ENCODE measurements at places on chromosomes 13 and 19.

DNA sequence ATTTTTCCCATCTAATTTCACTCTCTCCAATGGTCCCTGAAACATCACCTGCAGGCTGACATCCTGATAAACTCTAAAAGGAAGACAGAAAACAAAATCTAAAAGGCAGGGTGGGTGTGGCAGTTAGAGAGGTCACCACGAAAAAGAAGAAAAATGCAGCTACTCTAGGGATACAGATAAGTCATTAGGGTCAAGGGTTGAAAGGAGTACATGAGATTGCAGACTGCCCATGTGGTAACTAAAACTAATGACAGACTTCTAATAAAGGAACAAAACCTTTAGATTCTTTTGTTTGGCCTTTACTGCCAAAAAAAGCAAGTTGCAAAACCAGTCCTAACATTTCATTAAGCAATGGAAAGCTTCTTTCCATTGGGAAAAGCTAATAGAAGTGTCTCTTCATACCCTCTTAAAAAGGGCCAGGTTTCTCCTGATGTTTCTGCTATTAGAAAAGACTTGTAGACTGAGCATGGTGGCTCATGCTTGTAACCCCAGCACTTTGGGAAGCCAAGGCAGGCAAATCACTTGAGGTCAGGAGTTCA is 31.0 kb downstream of the THSD1 start:
- DNase-seq, result no peak

DNA sequence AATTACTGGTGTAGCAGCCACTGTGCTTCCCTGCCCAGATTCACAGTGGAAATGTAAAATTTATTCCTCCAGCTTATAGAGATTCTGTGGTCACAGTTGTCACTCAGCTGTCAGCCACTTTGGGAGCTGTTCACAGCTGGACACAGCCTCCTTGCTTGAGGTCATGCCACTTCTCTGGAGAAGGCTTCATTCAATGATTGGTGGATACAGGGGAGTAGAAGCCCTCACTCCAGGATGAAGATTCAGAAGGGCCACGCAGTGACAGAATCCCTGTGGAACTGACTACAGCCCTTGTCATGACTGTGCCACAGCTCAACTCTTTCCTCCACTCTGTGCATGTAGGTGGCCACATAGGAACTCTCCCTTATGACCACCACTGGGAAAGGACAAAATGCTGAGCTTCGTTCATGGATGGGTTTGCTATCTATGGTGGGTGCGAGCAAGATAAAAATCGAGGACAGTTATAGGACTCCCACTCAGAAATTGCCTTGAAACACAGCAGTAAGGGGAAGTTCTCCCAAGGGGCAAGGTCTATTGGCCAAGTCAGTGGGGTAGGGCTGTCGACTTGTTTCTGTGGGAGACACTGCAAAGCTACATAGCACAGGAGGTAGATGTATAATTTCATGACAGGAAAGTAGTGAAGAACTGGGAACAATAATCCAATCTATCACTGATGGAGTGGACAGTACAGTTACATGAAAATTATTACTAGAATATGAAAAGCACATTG is 98.7 kb downstream of the CCNA1 start:
- no peak for DNase-seq

DNA sequence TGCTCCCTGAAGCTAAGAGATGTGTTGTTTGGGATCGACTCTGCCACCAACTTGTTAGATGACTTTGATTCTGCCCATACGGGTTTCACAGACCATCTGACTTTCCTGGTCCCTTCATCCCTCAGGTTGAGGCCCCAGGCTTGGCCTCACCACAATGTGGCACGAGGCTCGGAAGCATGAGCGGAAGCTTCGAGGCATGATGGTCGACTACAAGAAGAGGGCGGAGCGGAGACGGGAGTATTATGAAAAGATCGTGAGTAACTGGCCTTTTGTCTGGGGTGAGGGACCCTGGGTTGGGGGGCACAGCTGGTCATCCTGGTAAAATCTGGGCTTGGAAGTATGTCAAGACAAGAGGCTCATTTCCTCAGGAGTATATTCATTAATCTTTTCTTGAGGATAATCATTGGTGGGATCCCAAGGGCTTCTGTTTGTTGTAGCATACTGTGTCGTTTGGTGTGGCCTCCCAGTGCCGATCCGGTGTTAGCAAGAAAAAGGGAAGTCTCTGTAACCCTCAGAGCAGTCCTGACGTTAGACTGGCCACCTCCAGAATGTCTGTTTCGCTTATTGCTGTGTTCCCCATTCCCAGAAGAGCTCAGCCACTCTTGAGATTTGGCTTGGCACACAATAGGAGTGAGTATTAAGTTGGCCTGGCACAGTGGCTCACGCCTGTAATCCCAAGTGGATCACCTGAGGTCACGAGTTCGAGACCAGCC is 1.4 kb downstream of the CLASRP start:
- no peak for DNase-seq

- DNase-seq, result no peak
Measured at GRCh38 chr13:48733739-48734335, 80.1 kb downstream of the CYSLTR2 start.

DNA sequence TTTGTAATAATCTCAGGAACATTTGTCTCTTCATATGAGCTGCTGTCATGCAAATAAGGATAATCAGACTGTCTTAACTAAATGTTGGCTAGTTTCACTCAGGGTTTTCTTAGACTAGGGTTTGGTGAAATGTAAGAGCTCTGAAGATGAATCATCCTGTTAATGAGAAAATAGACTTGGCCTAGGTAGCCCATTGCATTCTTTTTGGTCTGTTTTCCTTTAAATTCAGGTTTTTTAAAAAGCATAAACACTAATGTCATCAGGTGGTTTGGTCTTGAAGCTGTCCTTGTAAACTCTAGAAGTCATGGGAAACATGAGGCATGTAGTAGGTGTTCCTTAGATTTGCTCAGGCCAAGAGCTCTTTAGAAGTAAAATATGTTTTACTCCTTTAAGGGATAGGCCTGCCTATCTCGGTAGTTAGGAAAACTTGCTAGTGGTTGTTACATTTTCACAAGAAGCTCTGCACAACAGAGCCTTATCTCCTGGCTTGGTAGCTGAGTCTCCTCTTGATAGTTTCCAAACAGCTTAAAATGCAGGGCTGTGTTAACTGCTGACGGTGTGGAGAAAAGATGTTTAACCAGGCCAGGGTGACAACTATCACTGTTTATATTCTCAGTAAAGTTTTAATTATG is 62.0 kb upstream of the C1QTNF9B start:
- DNase-seq, result no peak

- DNase-seq, result no peak
Measured at GRCh38 chr19:29809795-29810503, 1.8 kb upstream of the CCNE1 start.

- DNase-seq, result no peak
Measured at GRCh38 chr13:40394304-40394985, 272.0 kb downstream of the FOXO1 start.

DNA sequence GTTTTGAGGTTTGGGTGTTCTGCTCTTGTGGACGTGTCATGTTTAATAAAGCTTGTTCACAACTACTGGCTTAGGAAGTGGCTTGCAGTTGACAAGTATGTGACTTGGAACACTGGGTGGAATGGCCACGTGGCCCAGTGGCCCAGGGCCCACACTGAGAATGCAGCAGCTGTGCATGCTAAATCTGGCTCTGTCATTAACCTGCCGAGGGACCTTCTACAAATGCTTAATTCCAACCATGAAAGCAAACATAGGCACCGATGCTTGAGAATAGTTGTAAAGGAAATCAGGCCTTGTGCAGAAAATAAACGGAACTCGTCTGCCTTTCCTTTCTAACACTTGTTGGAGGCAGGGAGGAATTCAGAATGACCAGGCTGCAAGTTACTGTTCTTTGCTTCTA is 11.6 kb upstream of the CLDN10 start:
- no peak for DNase-seq

- DNase-seq, result no peak
Measured at GRCh38 chr19:51093510-51094345, 11.0 kb upstream of the KLK14 start.

DNA sequence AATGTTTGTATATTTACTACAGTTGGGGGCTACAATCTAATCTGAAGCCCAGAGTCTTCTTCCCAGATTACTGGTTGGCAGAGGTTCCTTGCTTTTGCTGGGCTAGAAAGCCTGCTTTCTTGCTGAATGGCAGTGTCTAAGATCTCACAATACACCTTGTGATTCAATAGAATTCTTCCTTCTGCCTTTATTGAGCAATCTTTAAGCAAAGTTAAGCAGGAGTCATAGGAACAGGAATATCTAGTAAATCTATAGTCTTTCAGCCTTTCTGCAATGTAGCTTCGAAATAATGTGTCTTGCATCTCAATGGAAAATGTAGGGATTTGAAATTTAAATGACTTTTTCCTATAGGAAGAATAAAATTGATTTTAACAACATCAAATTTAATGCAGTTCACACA is 346.1 kb downstream of the SLITRK1 start:
- DNase-seq, result no peak

DNA sequence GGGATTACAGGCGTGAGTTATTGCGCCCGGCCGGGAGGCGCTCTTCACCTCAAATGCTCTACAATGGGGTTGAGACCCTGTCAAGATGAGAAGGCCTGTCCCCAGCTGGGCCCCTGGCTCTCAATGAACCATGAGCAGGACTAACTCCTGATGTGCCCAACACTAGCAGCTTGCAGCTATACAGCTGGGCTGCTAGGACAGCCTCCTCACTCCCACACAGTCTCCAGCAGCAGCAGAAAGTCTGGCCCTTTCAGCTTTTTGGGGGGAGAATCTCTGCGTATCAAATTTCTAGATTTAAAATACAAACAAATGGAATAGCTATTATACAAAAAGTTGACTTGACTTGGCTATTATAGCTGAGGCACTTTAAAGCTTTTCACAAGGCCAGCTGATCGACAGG is 30.2 kb downstream of the TMTC4 start:
- DNase-seq, result no peak

DNA sequence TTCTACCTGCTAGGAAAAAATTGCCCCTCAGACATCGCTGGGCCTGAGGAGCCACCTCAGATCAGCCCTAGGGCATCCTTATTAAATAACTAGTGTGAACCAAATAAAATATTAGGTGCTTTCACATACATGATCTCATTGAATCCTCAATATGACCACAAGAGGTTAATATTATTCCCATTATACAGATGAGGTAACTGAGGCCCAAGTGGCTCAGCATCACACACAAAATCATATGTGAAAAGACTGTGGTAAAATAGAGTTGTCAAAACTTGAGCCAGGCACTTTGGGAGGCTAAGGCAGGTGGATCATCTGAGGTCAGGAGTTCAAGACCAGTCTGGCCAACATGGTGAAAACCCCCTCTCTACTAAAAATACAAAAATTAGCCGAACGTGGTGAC is 2.9 kb upstream of the DMKN start:
- no peak for DNase-seq

DNA sequence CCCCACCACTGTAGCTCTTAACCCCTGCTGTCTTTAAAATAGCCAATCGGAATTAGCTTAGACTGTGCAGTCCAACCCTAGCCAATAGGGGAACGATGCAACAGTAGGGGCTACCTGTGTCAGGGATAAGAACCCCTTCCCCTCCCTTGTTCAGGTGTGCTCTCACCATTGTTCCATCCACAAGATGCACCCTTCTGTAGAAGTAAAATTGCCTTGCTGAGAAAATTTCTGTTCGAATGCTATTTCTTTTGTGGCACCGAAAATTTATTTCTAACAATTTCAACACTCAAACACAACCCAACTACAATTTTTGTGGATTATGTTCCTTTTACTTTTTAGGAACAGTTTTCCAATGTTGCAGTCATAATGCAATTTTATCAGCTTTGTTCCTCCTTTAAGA is 3.6 kb upstream of the ZNF583 start:
- no peak for DNase-seq

DNA sequence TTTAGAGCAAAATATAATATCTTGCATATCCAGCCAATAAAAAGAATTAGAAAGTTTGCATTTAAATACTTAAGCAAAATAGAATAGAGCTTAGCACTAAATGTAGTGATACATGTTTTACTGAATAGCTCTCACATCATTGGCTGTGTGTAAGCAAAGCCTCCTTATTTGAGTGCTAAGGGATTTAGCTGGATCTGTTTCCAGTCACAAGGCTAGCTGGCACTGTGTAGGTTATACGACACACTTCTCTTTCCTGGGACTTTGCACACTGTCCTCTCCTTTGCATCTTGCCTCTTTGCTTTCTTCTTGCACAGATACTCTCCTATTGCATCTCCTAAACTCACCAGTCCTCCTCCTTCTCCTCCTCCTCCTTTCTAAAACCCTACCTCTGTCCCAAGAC is 423.8 kb downstream of the KLF5 start:
- DNase-seq, result no peak

DNA sequence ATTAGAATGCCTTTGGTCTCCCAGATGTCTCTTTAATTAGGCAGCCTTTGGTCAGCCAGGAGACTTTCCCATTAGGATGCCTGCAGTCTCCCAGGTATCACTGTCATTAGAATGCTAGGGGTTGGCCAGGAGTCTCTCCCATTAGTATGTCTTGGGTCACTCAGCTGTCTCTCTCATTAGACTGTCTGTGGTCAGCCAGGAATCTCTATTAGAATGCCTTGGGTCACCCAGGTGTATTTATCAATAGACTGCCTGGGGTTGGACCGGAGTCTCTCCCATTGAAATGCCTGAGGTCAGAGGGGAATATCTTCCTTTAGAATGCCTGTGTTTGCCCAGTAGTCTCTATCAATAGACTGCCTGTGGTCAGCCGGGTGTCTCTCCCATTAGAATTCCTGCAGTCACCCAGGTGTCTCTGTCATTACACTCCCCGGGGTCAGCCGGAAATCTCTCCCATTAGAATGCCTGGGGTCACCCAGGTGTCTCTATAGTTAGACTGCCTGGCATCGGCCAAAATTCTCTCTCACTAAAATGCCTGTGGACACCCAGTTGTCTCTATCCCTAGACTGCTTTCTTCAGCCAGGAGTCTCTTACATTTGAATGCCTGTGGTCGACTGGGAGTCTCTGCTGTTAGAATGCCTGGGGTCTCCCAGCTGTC is 1460.3 kb downstream of the UQCRFS1 start:
- DNase-seq, result no peak

GRCh38 chr19:33280351-33280921 is 21.9 kb downstream of the CEBPA start:
- DNase-seq, result no peak

DNA sequence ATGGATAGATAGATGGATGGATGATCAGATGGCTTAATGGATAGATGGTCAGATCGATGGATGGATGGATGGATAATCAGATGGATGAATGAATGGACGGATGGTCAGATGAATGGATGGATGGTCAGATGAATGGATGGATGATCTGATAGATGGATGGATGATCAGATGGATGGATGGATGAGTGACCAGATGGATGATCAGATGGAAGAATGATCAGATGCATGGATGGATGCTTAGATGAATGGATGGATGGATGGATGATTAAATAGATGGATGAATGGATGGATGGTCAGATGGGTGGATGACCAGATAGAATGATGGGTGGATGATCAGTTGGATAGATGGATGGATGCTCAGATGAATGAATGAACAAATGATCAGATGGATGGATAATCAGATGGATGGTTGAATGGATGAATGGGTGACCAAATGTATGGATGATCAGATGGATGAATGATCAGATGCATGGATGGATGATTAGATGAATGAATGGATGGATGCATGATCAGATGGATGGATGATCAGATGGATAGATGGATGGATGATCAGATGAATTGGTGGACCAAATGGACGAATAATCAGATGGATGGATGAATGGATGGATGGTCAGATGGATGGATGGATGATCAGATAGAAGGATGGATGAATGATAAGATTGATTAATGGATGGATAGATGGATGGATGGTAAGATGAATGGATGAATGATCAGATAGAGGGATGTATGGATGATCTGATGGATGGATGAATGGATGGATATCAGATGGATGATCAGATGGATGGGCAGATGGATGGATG is 205.1 kb downstream of the TEX29 start:
- DNase-seq, result no peak

GRCh38 chr19:14761607-14762006 is 16.8 kb downstream of the ADGRE2 start:
- DNase-seq, result no peak
